ENCODE measurements at places on chromosomes 2 and 18. TPM values are rescaled to one million over a fixed set of nuclear protein-coding genes. Genes with fewer than 3 reads are reported as not detected.

NCKAP1 gene
- total RNA-seq = 109 TPM

LMAN1 gene
- total RNA-seq = 40.5 TPM

TXNDC2 gene
- 0.08 TPM for total RNA-seq

SERPINB3 gene
- 0.10 TPM for total RNA-seq

TMEM247 gene
- total RNA-seq = not detected

ADRA2B gene
- 0.13 TPM for total RNA-seq

STPG4 gene
- total RNA-seq = not detected
